Type B pancreatic cell (in vitro differentiated cells): ENCODE measurements at places on chromosomes 3 and 15. TPM values are rescaled to one million over a fixed set of nuclear protein-coding genes. Genes with fewer than 3 reads are reported as not detected.

DNA sequence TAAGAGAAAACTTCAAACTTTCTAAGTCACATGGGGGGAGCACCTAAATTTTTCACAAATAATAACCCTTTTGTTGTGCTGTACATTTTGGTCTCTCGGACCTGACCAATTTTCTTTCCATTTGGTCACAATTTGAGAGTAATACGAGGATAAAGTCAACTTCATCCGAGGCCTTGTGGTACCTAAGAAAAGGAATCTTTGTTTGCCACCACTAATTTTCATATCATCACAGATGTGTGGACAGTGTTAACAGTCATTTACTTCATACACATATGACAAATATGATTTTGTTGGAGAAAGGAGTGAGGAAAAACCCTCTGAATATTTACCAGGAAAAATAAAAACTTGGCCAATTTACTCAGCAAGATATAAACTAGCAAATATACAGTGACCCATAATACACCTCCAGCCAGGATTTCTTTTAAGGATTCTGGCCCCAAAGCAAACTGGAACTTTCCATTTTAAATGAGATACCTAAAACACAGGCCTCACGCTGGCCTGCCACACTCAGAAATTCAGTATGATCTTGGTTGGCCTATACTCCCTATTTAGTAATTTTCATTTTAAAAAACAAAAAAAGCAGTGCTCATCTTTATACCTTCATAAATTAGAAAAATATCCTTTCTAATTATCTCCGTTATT is 40.7 kb downstream of the VGLL4 start:
- DNase-seq = no peak

DNA sequence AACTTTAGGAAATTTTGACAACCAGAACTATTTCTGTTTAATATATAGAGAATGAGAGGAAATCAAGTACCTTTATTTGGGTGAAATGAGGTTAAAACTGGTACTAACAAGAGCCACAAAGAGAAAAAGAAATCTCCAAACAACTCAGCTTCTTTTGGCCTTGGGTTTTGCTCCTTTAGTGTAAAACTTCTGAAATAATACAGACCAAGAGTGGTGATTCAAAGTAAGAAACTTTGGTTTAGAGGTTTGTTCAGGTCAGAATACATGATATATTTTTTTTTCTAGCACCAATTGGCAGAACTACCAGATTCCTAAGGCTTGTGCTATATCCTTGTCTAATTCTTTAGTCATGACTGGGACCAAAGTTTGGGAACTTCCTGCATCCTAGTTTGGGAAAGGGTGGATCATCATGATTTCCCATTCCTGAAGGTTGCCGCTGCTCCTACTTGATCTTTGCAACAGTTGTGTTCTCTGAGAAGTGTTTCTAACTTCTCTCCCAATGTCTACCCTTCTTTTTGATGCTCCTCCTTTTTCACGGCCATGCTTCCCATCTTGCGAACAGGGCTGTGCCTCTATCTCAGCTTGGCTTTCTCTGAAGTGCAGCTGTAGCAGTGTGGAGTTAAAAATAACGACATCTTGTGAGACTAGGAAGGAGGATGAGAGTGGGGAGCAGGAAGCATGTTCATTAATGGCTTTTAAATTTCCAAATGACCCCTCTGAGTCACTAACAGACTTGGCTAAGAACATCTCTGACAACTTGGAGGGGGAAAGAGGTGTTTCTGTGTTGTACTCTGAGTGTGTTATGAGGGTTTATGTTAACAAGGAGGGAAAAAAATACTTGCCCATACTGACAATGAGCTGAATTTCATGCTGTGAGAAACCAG is 87.7 kb downstream of the KCNAB1 start:
- no peak for DNase-seq

DNA sequence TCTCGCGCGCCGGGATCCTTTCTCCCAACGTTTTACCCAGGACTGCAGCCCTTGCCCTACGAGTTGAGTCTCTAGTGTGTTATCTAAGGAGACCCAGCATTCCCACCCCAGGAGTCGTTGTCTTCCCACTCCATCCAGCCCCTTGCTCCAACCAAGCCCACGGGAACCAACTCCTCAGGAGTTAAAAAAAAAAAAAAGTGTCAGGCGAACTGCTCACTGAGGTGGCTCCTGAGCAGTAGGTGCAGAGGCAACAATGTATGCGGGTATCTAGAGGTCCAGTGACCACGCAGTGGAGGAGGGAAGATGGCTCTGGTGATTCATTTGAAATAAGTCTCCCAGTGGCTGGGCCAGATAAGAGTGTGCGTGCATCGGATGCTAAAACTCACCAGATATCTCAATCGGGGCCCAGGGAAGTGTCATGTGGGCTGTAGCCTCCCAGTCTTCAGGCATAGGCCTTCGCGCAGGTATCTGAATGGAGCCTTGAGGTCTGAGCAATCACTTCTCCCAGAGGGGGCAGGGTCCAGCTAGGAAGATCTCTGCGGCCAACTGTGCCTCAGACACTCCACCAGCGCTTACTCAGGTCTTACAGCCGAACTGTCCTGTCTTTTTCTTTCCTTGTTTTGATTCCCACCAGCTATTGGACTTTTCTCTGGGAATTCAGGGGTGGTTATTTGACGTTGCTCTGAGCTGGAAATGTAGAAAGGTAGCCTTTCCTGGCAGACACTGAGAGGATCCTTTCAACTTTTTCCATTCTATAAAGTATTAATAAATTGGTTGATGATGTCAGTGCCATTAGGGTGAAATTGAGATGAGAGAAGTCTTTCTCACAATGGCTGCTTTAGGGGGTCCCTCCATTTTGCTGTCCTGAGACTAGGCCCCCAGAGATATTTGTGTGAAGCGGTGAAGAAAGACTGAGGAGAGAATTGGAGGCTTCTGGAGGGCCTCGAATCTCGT is 21.0 kb downstream of the ZIC4 start:
- no peak for DNase-seq

GRCh38 chr3:157871248-157871647 is 235.0 kb downstream of the SHOX2 start:
- no peak for DNase-seq

DNA sequence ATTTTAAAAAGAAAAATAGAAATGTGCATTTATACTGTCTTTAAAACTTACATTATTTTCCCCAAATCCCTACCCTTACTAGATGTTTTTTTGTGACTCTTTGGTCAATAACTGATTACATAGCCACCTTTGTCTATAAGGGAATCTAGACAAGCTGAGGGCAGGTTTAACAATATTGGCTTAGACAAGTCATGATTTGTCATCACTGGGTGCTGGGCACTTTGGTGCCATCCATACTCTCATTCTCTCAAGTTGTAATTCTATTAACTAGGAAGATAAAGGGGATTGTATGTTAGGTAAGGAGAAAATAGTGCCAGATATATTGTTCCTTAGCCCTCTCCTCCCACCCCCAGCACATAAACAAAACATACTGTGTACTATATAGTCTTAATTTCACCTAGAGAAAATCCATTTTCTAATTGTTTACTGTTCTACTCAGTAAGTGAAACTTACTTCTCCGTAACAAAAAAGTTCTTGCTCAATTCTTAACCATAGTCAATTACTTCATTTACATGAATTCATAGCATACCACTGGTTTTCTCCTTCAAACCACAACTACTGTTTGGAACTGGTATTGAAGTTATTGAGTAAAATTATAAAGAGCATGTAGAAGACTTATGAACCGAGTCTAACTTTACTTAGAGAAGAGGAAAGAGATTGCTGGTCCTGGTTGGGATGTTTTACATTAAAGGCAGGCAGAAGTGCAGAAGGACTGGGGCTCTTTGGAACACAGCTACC is 877.1 kb downstream of the PDCD6IP start:
- no peak for DNase-seq

- no peak for DNase-seq
These were observed 13.2 kb downstream of the ADAMTS9 start for GRCh38 chr3:64674591-64675076.

- DNase-seq = no peak
These were observed 200.2 kb upstream of the DPH6 start for GRCh38 chr15:35746121-35746520.

DNA sequence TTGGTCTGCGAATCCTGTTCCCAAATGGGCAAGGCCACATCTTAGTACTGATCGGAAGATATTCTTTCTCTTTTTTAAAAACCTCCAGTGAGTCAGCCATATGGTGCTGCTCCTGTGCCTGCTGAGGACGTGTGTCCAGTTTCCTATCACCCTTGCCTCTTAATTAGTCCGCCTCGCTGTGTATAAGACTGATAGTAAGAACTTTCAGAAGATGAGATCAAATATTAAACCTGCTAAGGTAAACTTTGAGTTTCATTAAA is 612 bp downstream of the UBA5 start:
- DNase-seq = no peak

DNA sequence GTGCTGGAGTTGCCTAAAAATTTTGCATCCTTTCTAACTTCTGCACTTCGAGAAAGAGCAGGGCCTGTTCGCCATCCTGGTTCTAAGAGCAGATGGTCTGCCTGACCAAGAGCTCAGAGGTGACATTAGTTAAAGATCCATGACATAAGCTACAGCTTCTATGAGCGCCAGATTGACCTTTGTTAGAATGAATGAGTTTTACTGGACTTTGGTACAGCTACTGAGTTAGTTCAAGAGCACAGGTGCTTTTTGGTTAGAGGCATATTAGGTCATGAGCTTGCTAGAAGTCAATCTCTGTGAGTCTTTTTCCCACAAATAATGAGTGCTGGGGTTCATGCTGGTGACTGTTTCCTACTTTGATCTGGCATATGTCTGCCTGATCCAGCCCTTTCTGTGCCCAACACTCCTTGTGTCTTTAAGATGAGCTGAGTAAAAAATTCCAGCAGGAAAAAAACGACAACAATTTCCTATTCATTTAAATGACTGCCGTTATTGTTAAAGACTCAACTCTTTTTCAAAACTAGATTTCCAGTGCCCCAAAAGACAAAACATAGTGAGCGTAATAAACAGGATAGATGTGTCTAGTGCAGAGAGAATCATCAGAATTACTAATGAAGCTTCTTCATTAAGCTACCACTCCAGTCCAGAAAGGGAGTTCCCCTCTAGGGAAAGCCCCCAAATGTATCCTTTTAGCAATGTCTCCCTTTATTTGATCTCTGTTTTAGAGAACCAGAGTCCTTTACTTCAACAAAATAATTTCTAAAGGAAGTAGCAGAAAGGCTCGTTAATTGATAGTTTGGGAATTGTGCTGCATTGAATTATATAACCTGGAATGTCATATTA is 152.9 kb downstream of the SLCO3A1 start:
- no peak for DNase-seq

DNA sequence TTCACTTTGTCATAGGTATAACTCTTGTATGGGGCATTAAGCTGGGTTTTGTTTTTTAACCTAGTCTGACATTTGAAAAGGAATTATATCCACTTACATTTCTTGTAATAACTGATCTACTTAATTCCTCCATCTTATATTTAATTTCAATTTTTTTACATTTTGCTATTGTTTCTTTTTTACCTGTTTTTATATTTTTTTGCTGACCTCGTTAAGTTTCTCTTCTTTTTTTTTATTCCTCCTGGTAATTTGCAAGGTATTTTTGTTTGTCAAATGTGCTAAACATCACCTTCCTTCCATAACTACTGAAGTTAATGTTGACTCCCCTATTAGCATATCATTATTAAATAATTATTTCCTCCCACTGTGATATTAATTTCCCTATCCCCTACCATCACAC is 87.7 kb upstream of the NR2F2 start:
- no peak for DNase-seq

Gene DNASE1L3
- not detected in 2 replicates for total RNA-seq

Gene RETNLB
- total RNA-seq = 1.1 TPM in 1 of 2 replicates, not detected in the other

Gene ADCY5
- total RNA-seq = 4.0 and 9.1 TPM in 2 replicates

Gene LINGO1
- 19.6 and 25.2 TPM in 2 replicates for total RNA-seq

Gene SGO1
- total RNA-seq = 8.1 and 18.8 TPM in 2 replicates

Gene FSIP1
- total RNA-seq = 0.88 and 2.9 TPM in 2 replicates

Gene COL6A5
- 0.10 and 0.14 TPM in 2 replicates for total RNA-seq

Gene ACP3
- 3.5 and 8.2 TPM in 2 replicates for total RNA-seq
